ENCODE measurements at places on chromosomes 2 and 18.

- DNase-seq, result no peak
These were observed 149.2 kb downstream of the PLEKHA3 start for GRCh38 chr2:178629463-178629862.

DNA sequence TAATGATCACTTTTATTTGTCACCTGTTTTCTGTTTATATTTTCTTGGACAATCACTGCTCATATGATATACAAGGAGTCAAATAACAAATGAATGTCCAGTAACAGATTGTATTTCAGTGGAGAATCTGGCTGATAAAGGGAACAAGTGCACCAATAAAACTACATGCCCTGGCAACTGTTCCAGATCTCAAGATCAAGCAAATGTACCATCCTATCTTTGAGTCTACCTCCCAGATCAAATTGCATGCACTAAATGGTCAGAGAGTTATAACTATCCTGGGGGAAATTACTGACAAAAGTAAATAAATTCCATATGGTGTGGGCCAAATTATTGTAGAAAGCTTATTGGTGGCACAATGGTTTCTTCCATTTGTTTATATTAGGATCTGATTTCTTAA lies 452.8 kb downstream of the MBD2 start:
- DNase-seq, result no peak

DNA sequence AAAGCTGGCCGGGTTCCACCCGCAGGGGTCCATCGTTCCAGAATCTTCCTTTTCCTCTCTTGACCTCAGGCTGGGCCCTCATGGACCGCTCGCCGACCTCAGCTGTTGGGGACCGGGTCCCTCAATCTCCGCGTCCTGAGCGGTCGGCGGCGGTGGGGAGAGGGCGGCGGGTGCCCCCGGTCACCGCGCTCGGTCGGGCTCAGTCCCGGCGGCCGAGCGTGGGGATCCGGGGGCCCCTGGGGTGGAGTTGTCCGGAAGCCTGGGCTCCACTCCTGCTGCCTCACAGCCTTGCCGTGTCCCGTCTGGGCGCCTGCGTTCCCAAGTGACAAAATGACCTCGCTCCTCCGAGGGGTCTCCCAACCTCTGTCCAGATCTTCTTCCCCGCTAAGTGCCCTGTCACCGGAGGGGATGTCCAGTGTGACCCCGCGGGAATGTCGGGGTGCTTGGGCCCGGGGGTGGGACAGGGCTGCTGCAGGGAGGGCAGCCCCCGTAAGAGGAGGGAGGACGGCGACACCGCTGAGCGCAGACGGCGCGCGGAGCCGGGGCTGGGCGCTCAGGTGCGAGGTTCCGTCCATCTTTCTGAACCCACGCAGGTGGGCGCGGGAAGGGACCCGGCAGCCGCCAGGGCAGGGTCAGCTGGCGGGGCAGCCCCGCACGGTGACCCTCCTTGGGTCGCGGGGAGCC lies 16.0 kb upstream of the E2F6 start:
- no peak for DNase-seq

- no peak for DNase-seq
These were observed 43.8 kb upstream of the ITPRID2 start for GRCh38 chr2:181847702-181848101.

GRCh38 chr18:61926532-61926931 lies 33.7 kb upstream of the RNF152 start:
- peak; percentile 43 for DNase-seq

DNA sequence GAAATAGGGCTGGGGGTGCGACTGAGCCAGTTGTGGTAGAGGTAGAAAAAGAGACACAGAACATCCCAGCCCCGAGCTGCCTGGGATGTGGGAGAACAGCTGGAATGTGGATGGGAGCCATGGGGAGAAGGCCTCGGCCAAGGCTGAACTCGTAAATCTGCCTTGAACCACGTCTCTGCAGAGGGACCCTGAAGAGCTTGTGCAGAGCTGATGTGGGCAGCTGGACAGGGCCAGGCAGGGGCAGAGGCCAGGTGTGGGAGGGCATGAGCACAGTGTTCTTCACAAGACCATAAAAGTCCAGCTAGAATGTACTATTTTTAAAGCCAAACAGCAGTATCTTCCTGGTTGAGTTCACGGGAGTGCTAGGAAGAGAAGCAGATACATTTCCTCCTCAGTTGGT lies 5.7 kb downstream of the TCF23 start:
- no peak for DNase-seq

DNA sequence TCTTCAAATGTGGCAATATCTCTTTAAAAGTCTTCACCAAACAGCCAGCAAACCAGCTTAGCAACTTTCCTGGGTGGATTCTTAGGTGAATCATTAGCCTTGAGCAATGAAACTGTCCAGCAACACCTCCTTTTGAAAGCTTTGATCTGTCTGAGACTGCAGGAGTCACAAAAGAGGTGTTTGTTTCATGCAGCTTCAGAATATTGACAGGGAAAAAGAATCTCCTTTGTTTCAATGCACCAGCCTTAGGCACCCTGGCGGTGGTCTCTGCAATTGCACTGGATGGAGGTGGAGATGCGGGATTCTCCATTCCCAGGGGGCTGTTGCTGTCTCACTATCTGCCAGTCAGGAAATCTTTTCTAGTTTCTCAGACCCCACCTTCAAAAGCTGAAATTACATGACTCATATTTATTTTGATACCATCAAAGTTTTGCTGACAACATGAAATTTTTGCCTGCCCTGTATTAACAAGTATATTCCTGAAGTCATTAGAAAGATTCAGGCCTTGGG lies 76.0 kb upstream of the DSG1 start:
- no peak for DNase-seq

DNA sequence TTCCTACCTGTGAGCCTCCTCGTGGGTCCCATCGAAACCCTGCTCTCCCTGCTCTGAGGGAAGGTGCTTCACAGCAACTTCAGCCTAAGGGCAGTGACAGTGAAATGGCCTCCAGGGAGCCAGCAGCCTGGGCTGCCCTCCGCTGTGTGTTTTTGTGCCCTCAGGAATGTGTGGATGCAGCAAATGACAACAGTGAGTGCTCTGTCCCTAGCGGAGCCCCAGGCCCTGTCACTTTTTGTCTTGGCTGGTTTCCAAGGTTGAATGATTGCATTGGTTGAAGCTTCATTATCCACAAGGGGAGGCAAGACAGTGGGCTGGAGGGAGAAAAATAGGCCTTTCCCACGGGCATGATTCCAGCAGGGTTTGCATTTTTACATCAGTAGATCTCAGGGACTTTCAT lies 42.9 kb downstream of the STON1 start:
- DNase-seq, result no peak

DNA sequence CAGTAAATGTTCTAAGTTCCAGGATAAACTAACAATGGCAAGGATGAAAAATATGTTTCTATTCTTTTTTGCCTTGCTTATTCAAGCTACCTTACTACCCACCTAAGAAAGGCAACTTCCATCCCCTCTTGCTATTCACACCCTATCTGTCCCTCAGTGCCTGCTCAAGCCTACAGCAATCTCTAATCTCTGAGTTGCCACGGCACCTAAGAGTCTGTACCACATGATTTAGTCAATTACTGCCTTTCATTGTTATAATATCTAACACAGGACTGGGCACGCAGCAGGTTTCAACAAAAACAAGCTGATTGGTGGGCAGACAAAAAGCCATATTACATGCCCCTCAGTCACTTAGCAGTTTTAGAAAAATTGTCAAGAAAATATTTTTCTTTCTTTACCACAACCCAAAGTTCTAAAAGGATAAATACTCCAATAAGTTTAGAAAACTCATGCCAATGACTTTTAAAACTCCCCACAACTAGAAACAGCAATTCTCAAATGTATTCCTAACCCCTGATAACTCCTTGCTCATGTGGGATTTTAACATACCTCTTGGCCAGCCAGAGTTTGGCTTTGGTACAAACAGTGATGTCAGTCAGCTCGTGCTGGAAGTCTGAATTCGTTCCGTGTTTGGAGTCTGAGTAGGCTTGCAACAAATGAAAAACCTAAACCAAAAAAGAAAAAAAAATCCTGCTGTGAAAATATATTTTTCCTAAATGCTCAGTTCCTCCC lies 117.3 kb upstream of the ZFP36L2 start:
- no peak for DNase-seq

- no peak for DNase-seq
These were observed 30.1 kb downstream of the FEZ2 start for GRCh38 chr2:36567711-36568408.

- no peak for DNase-seq
These were observed 110.5 kb downstream of the TCF4 start for GRCh38 chr18:55477499-55477859.

DNA sequence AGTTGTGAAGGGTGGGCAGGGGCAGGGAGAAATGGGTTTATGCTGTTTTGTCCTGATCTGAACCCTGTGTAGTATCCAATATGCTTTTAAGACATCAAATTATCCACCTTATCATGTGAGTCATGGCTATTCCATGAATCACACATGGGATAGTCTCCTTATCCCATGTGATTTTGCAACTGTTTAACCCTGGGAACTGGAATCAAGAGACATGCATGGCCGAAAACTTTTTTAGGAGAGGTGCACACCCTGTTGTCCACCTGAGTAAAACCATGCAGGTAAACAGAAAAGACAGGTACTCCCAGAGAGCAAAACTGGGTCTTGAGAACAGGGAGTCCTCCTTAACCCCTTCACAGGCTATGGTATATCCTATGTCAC lies 490.6 kb upstream of the HS6ST1 start:
- DNase-seq, result no peak

GRCh38 chr2:225270861-225271260 lies 128.6 kb upstream of the NYAP2 start:
- DNase-seq, result no peak

DNA sequence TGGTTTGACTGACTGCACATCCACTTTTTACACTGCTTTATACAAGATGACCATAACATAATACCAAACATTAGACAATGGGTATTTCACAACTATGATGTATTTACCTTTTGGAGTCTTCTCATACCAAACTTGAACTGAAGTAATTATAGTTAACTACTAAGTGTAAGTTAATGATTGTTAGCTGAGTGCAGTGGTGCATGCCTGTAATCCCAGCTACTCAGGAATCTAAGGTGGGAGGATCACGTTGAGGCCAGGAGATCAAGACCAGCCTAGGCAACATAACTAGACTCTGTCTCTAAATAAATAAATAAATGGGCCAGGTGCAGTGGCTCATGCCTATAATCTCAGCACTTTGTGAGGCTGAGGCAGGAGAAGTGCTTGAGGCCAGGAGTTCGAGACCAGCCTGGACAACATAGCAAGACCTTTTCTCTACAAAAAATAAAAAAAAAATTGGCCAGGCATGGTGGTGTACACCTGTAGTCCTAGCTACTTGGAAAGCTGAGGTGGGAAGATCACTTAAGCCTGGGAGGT lies 44.9 kb upstream of the ORC2 start:
- no peak for DNase-seq

DNA sequence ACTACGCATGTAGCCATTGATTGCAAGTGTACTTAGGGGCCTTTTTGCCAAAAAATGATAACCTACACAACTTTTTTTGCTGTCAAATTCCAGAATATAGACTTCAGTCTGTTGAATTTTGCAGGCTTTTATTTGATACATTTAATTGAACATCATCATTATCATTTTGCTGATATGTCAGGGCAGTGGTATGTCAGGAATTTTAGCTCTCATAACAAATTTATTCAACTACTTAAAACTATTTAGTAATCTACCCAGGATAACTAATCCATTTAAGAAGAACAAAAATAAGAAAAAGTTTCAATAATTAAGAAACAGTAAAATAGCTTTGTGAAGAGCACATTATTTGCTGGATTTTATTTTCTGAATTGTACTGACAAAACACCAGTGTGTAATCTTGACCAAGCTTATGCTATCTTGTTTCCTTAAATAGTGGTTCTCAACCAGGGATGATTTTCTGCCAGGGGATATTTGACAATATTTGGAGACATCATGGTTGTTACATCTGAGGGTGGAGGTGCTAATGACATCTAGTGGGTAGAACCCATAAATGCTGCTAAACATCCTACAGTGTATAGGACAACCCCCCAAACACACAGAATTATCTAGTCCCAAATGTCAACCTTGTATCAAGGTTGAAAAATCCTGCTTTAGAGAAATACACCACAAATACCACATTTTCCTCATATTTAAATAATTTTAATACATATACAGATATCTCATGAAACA lies 12.1 kb upstream of the TTN start:
- no peak for DNase-seq

GRCh38 chr18:54772056-54772455 lies 56.2 kb upstream of the RAB27B start:
- no peak for DNase-seq

DNA sequence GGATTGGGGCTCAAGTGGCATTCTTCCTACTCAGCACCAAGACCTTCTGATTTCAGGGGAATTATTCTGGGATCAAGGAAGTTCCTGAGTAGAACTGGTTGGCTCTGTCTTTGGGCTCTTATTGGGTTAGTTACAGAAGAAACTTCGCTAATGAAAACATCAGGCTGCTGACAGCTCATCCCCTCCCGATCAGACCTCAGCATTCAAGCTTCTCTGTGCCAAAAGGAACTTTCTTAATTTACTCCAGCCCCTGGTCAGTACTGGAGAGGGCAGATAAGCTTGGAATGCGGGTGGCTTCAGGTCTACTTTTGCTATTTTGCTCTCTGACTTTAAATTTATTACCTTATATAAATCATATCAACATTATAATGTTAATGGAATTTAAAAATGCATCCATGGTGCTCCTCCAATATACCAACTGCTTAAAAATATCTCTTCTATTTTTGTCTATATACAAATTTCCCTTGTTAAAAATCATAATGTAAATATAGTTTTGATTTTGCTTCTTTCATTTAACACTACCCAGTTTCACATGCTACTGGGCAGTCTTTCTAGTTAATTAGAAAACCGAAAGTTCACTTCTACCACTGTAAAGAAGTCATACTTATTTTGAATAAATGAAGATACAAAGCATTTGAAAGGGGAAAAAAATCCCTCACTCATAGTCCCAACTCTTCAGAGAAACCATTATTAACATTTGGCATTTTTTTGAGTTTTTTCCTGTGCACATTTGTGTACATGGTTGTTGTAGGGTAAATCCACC lies 34.4 kb downstream of the PCARE start:
- DNase-seq, result no peak

- DNase-seq, result no peak
These were observed 59.3 kb downstream of the ETAA1 start for GRCh38 chr2:67456428-67456827.

DNA sequence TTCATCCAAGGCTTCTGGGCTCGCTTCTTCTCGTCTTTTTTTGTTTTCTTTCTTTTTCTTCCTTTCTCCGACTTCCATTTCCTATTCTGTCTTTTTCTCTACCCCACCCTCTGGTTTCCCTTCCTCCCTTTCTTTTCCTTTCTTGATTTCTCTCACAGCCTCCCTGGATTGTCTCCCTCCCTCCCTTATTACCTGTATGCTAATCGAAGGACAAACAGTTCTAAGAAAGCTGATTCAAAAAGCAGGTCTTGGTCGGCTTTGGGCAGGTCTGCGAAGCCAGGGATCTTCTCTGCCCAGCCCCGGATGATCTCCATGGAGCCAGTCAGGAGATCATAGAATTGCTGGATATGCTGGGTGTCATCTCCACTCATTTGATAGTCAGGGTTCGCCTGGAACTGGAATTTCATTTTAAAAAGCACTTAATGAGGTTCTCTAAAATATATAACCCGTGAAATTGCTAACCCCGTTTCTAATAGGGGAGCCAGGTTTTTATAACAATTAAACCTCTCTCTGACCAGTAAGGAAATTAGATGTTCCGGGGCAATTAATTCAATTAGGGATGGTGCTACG lies 5.9 kb downstream of the NR4A2 start:
- DNase-seq, result no peak

- no peak for DNase-seq
These were observed 60.4 kb downstream of the C2orf76 start for GRCh38 chr2:119306196-119306590.

GRCh38 chr18:77124452-77124922 lies 8.1 kb downstream of the MBP start:
- DNase-seq, result peak; percentile 51

Measured in stimulated activated naive CD4-positive, alpha-beta T cell treated with Interleukin-2 at 50 U/mL for 16 hours (primary cell).